Stimulated activated CD4-positive, alpha-beta T cell treated with anti-CD3 and anti-CD28 coated beads, TNF-alpha, amount 100 ng/mL, for 1 hour (primary cell): ENCODE measurements at places on chromosomes 3 and 15.

- DNase-seq: no peak
Measured at GRCh38 chr15:51088585-51088984, 6.1 kb downstream of the TNFAIP8L3 start.

GRCh38 chr15:60390871-60391501 is 6.8 kb downstream of the ANXA2 start:
- no peak for DNase-seq

GRCh38 chr3:141619450-141619849 is 118.6 kb upstream of the RNF7 start:
- DNase-seq: no peak

GRCh38 chr3:27166888-27167287 is 202.3 kb downstream of the NEK10 start:
- DNase-seq: no peak

GRCh38 chr3:71671216-71671845 is 53.9 kb downstream of the EIF4E3 start:
- DNase-seq: no peak

DNA sequence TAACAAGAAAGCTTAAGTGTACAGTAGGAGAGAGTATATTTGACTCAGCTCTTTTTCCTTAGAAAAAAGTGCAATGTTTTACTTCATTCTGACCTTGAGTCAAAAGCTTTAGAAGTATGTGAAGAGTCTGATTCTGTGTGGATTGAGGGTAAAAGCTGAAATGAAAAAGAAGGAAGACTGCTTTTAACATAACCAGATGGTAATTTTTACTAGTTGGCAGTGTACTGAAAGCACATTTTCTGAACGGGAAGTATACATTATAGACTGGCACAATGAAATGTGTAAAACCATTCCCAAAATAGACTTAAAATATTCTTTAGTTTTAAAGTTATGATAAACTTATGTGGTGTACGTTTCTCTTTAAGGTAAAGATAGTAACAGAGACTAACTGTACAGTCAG is 197.8 kb upstream of the ZNF717 start:
- DNase-seq: no peak

DNA sequence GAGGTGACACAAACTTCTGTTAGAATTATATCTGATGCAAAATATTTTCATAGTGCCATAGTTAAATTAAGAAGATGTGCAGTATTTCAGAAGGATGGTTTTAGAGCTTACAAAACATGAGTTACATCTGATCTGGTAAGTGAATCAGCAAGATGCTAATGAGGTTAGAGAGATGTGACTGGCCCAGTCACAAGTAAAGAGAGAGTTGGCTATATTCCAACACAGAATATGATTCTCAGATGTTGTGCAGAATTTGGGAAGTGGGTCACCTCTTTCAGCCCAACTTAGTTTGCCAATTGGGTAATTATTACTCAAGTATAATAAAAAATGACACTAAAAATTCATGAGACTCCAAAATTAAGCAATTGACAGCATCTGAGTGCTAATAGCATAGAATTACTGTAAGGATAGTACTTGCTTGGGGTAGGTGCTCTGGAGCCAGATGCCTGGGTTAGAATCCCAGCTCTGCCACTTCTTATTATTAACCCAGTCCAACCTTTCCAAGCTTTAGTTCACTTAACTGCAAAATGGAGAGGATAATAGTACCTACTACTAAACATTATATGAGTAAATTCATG is 30.8 kb downstream of the P2RY1 start:
- DNase-seq: no peak

- DNase-seq: no peak
Measured at GRCh38 chr15:63448266-63448665, 56.1 kb upstream of the USP3 start.

DNA sequence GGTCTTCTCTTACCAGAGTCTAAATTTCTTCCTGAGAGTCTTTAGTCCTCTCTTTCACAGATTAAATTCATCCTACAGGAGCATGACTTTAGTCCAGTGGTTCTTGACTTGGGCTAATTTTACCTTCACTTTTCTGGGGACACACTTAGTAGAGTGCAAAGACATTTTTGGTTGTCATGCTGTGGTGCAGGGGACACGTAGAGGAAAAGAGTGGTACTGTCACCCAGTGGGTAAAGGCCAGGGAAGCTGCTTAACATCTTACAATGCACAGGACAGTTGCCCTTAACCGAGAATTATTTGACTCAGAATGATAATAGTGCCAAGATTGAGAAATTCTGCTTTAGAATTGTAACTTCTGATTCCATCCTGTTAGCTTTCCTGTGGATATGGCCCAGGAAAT is 772.5 kb upstream of the GRM7 start:
- no peak for DNase-seq

GRCh38 chr3:73697020-73697419 is 72.3 kb upstream of the PDZRN3 start:
- no peak for DNase-seq

GRCh38 chr15:51736069-51736468 is 1.4 kb downstream of the LYSMD2 start:
- no peak for DNase-seq

GRCh38 chr3:39748763-39749162 is 60.6 kb upstream of the MYRIP start:
- no peak for DNase-seq

- no peak for DNase-seq
Measured at GRCh38 chr3:137066092-137066491, 108.3 kb downstream of the IL20RB start.

DNA sequence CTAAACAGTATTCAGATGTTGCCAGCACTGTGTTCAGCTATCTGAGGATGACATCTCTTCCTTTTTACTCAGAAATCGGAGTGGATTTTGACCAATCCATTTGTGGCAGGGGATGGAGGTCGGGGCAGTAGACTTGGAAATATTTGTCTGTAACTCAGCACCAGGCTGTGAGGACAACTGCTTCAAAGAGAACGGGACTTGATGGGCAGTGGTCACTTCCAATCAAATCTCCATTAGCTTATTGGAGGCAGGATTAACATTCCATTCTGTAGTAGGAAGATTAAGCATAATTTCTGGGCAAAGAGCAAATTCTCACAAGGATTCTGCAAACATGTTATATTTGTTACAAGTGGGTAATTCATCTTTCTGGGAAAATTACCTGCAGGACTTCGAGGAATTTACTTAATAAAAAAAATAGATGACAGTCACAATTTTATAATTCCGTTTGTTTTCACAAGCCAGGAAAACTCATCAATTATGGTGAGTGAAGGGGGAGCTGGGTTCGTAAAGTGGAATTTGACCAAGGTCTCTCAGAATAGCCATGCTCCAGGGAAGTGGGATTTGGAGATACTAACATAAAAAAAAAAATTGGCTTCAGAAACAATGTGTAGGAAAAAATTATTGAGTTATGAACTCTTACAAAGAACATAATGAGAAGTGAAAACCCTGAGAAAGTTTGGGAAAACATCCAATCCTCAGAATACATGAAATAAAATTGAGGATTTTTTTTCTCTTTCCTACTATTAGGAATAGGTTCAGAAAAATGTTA is 18.1 kb downstream of the CRABP1 start:
- DNase-seq: no peak

DNA sequence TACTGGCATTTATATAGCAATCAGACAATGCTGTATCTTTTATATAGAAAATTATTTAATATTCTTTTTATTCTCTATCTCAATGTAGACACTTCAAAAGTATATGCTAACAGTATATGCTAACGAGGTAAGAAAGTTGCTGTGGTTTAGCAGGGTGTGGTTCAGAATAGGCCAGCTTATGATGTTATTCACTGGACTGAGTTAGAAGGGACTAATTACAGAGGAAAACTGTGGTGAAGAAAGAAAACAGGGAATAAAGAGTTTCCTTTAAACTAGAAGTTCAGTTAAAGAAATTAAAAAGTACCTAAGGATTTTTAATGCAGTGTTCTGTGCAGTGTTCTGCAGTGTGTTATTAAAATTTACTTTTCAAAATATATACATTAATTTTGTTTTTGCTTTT is 59.4 kb downstream of the MYO9A start:
- DNase-seq: no peak

DNA sequence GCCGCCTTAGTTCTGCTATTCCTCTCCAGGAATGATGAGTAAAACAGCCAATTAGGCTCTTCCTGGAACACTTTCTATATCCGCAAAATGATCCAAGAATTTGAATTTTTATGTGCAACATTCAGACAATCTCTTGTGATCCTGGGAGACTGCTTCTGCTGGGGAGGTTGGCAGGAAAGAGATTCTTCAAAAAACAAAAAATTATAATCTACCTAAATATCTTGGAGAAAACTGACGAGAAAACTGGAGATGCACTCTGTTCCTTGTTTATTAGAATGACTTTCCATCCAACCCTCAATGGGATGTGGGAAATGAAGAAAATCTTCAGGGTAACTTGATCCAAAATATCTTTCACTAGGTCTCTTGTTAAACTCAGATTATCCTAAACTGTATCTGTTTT is 346.3 kb upstream of the UBE2E2 start:
- no peak for DNase-seq

GRCh38 chr3:123892195-123892594 is 8.1 kb upstream of the MYLK start:
- DNase-seq: no peak

DNA sequence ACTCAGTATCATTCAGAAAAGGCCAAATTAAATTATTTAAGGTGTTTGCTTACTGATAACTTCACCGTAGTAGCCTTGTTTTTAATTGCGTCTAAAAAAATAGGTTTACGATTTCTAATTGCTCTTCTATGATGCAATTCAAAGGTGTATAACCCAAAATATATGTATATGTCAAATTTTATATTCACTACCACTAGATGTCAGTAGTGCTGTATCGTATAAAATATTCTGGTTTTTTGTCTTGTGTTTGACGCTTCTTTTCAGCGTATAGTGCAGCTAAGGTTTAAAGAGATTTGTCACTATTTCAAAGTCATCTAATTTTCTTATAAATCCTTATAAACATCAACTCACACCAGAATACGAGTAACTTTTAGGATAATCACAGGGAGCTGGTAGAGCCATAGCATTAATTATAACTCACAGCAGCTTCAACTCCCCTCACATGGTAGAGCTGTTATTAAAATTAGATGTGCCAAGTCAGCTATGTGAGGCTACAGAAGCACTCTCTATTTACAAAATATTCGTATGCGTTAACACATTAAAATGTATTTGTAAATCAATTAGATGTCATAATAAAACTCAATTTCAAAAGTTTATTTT is 3.5 kb downstream of the PFN2 start:
- no peak for DNase-seq

GRCh38 chr3:136860541-136860940 is 1.5 kb upstream of the NCK1 start:
- no peak for DNase-seq

GRCh38 chr3:37907906-37908305 is 46.2 kb downstream of the CTDSPL start:
- no peak for DNase-seq

DNA sequence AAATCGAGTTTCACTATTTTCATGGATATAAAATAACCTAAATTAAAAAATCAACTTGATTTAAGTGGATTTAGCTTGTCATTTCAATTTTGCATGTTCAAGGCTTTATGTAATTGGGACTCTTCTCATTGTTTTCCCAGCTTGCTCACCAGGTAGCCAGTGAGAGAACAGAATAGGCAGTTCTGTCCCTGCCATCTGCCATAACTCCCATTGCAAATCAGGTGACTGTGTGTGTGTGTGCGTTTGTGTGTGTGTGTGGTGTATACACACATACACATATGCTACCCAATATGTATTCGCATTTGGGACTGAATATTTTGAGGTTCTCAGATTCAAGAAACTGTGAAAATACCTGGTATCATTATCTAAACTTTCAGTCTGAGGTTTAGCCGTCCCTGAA is 1069.8 kb downstream of the IGSF11 start:
- DNase-seq: no peak

DNA sequence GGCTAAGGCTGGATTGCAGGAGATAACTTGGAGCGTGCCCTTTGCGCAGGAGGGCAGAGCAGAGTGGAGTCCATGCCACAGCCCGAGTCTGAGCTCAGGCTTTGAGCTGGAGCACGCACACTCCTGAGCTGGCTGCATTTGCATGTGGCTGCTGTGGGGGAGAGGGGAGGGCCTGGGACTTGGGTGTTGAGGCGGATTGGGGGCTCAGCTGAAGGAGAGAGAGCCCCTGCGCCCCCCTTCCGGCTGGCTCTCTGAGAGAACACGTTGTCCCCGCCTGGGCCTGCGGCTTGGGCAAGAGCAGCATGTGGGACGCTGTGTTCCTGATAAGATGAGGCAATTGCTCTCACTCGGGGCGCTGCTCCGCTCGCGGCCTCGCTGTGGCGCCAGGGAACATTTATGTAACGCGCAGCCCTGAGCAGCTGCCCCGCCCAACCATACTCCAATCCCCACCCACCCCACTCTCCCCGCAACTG is 39.1 kb downstream of the KLF13 start:
- no peak for DNase-seq

- no peak for DNase-seq
Measured at GRCh38 chr15:75925440-75925839, 21.8 kb downstream of the FBXO22 start.

DNA sequence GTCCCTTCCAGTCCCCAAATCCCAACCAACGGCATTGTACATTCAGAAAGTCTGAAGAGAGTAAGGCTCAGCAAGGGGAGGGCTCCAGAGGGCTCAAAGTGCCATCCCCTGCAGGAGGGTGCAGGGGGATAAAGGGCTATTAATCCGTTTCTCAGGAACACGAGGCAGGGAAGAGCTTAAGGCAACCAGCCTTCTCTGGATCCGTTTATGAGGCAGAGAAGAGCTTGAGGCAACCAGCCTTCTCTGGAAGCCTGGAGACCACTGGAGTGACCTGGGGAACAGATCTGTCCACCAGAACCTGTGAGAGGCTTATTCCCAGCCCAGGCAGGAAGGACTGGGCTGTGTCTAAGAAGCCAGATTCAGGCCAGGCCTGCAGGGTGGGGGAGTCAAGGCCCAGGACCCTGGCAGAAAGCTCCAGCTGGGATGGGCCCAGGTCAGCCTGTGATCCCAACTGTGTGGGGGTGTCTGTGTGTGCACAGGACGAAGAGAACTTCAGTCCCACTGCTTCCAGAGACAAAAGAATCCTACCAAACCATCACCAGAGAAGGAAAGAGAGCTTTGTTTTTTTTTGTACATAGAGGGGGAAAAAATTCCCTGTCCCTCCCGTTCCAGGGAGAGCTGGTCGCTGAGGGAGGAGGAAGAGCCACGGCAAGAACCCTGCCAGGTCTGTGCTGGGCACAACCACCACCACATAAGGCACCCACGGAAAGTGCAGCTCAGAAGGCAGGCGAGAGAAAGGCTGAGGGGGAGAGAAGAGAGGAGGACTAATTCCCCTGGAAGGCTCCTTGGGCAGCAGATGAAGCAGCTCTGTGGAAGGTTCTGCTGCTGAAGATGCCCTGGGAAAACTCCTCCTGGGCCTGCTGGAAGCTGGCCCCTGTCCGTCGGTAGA is 1.6 kb upstream of the ULK3 start:
- no peak for DNase-seq

GRCh38 chr15:56353119-56353518 is 12.1 kb upstream of the TEX9 start:
- DNase-seq: no peak

DNA sequence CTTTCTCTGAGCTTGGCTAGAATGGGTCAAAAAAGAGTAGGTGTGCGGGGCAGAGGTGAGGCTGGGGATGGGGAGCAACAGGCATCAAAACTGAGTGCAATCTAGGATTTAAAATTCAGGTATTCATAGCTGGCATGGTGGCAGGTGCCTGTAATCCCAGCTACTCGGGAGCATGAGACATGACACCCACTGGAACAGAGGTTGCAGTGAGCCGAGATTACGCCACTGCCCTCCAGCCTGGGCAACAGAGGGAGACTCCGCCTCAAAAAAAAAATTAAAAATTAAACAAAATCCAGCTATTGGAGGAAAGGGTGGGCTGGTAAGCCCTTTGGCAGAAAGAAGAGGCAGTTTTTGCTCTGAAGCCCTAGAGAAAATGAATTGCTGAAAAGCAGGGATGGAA is 485.8 kb upstream of the PROK2 start:
- DNase-seq: no peak
